ENCODE measurements at places on chromosomes 2 and 18.

DNA sequence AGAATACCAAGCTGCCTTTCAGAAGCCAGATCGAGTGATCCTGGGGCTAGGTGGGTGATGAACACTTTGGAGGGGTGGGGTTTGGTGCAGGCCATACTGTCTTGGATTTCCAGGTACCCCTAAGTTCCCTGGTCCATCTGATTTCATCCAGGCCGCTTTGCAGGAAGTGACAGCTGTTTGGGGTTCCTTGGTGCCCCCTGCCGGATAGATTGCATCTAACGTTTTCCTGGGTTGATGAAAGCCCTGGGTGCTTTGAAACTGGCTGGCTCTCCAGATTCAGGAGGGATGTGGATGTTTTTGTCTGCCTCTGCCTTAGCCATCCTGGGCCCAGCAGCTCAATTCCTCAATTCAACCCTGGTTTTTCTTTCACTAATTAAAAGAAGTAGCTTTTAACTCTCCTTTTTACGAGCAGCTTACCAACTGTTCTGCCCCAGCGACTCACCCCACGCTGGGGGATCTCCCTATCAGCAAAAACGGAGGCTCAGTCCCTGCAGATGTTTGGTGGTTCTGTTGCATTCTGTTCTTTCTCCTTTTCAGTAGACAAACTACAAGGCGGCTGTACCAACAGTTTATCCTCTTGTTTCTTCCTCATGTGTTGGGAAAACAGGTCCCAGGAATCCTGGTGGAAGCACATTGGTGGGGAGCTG lies 37.1 kb downstream of the ARHGEF4 start:
- no peaks in the 10 kb centered on the region for H3K27me3 ChIP-seq
- no peaks in the 10 kb centered on the region for H3K36me3 ChIP-seq
- no peak overlapping the region for H3K4me3 ChIP-seq
- no peak overlapping the region for H3K27ac ChIP-seq
- peak; percentile 70 for DNase-seq

DNA sequence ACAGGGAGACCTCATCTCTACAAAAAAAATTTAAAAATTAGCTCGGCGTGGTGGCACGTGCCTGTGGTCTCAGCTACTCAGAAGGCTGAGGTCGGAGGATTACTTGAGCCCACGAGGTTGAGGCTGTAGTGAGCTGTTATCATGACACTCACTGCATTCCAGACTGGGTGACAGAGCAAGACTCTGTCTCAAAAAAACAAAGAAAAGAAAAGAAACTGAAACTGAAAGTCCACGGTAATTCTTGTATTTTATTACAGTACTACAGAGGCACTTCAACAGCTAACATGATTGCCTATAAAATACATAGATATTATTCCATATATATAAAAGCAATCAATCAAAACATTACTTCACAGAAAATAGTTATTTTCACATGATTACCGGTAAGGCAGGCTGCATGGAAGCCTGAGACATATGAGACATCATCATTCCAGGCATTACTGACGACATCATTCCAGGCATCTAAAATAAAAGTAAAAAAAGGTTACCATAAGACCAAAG lies 23.1 kb downstream of the PRPF40A start:
- H3K4me3 ChIP-seq = peak overlapping the region; percentile 42
- H3K27ac ChIP-seq = peak overlapping the region; percentile 60
- no peaks in the 10 kb centered on the region for H3K36me3 ChIP-seq
- no peaks in the 10 kb centered on the region for H3K4me1 ChIP-seq

DNA sequence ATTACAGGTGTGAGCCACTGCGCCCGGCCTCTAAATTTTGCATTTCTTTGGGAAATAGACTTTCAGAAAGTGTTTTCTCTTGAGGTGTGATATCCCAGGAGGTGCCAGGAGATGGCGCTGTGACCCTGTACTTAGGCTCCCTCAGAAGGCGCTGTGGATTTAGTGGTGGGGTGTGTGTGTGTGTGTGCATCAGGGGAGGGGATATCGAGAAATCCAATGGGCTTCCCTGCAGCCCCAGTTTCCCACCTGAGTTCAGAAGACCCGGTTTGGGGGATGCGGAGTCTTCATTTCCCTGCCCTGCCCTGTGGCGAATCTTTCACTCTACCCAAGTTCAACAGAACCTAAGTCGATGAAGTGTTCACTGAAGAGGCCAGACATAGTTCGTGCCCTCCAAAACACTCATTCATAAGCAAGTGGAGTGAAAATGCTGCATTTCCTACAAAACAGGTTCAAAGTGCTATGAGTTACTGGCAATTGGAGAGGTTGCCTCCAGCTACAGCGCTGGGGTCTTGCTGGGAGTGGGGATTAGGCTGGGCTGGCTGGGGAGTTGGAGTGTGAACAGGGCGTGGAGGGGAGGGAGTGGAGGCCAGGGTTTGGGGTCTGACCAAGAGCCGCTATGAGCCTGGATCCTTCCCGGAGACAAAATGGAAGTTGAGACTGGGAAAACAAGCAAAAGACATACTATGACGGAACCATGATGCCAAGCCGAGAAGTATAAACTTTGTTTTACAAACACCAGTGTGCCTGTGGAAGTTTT lies 6.5 kb upstream of the WNT6 start:
- no peaks in the 10 kb centered on the region for H3K4me1 ChIP-seq
- H3K36me3 ChIP-seq = no peaks in the 10 kb centered on the region
- peaks cover 31% of the 10 kb centered on the region for H3K27me3 ChIP-seq
- H3K4me3 ChIP-seq = no peak overlapping the region

- H3K27ac ChIP-seq = peak overlapping the region; percentile 26
- no peaks in the 10 kb centered on the region for H3K27me3 ChIP-seq
- H3K36me3 ChIP-seq = no peaks in the 10 kb centered on the region
Measured at GRCh38 chr18:44742718-44743311, 62.1 kb downstream of the SETBP1 start.

DNA sequence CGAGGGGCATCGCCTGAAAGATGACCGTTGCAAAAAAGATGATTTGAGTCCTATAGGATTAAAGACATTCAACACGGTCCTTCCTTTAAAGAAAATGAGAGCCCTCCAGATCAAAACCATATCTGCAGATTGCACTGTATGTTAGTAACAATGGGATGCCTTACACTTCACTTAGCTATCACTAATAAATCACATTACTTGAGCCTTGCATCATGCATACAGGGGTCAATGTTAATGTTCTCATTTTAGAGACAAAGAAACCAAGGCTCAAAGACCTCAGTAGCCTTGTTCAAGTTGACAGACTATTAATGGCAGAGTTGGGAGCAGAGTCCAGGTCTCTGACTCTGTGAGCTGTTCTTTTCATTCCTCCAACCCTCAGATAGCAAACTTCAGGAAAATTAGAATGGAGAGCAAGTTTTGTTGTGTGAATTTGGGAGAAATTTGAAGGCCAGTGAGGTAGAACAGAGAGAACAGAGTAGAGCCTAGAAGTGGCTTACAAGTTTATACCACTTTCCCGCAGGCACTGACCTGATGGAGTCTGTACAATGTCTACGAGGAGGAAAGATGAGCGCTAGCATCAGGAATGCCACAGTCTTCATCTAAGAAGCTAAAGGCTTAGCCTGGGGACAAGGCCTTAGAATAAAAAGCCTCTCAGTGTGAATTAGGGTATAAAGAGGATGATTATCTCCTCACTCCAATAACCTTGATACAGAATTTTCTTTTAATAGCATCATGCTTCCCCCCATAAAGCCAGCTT lies 48.3 kb downstream of the TRIB2 start:
- no peak overlapping the region for H3K27ac ChIP-seq
- H3K36me3 ChIP-seq = no peaks in the 10 kb centered on the region
- H3K4me3 ChIP-seq = no peak overlapping the region
- H3K4me1 ChIP-seq = no peaks in the 10 kb centered on the region
- DNase-seq = peak; percentile 70
- H3K27me3 ChIP-seq = no peaks in the 10 kb centered on the region

DNA sequence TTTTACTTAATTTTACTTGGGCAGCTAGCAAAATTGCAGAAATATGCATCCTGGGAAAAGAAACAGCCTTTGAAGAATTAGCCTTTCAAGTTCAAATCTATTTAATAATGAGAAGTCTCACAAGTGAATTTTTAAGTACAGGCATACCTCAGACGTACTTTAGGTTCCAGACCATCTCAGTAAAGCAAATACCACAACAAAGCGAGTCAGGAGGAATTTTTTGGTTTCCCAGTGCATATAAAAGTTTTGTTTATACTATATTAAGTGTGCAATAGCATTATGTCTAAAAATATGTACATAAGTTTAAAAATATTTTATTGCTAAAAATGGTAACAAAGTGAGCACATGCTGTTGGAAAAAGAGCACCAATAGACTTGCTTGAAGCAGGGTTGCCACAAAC lies 50.8 kb upstream of the TWSG1 start:
- H3K36me3 ChIP-seq = peaks cover 3% of the 10 kb centered on the region
- H3K27ac ChIP-seq = no peak overlapping the region
- peak; percentile 13 for DNase-seq
- no peaks in the 10 kb centered on the region for H3K27me3 ChIP-seq
- H3K4me1 ChIP-seq = no peaks in the 10 kb centered on the region

- no peaks in the 10 kb centered on the region for H3K4me1 ChIP-seq
- no peaks in the 10 kb centered on the region for H3K27me3 ChIP-seq
- DNase-seq = peak; percentile 58
Measured at GRCh38 chr2:158191076-158191895, 89.6 kb downstream of the UPP2 start.

DNA sequence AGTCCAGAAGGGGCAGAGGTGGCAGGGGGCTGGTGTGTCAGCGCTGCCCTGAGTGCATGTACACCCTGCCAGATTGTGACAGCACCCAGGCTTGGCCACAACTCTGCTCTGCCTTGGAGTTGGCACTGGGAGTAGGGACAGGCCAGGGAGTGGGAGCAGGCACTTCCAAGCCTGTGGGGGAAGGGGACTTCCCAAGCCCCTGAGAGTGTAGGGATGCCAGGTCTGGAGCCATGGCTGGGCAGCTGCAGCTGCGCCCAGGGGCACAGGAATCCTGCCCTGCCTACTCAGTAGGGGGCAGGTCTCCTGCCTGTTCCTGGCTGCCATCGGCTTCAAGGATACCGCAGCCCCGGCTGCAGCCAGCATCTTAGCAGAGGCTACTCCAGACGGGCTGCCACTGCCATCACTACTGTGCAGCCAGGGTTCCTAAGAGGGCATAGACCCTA lies 109.4 kb downstream of the CALCRL start:
- H3K4me1 ChIP-seq = no peaks in the 10 kb centered on the region
- DNase-seq = no peak
- no peaks in the 10 kb centered on the region for H3K27me3 ChIP-seq
- no peaks in the 10 kb centered on the region for H3K36me3 ChIP-seq
- no peak overlapping the region for H3K27ac ChIP-seq
- no peak overlapping the region for H3K4me3 ChIP-seq

- H3K4me3 ChIP-seq = no peak overlapping the region
- DNase-seq = peak; percentile 38
- no peaks in the 10 kb centered on the region for H3K27me3 ChIP-seq
- no peaks in the 10 kb centered on the region for H3K36me3 ChIP-seq
Measured at GRCh38 chr2:64201151-64201550, 56.9 kb upstream of the PELI1 start.

DNA sequence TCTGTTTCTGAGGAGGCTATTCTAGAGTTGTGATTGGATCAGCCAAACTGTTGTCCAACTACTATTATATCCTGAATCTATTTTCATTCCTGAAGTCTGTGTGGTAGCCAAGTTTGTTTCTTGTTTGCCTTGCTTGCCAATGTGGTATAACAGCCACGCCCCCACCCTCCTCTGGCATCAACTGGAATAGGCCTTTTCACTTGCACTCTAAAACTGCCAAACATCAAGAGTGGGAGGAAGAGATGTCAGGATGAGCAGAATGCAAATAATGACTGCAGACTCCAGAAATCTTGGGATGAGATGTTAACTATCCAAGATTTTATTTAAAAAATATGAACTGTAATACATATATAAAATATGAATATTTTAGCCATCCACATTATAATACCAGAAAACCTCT lies 246.1 kb downstream of the NRXN1 start:
- no peaks in the 10 kb centered on the region for H3K27me3 ChIP-seq
- H3K36me3 ChIP-seq = no peaks in the 10 kb centered on the region
- no peaks in the 10 kb centered on the region for H3K4me1 ChIP-seq
- no peak overlapping the region for H3K27ac ChIP-seq
- H3K4me3 ChIP-seq = no peak overlapping the region

GRCh38 chr2:155080373-155080772 lies 381.9 kb downstream of the KCNJ3 start:
- H3K4me1 ChIP-seq = no peaks in the 10 kb centered on the region
- H3K27ac ChIP-seq = no peak overlapping the region
- H3K4me3 ChIP-seq = no peak overlapping the region
- no peak for DNase-seq
- no peaks in the 10 kb centered on the region for H3K27me3 ChIP-seq

GRCh38 chr2:206212673-206213513 lies 53.2 kb downstream of the EEF1B2 start:
- H3K36me3 ChIP-seq = no peaks in the 10 kb centered on the region
- no peaks in the 10 kb centered on the region for H3K27me3 ChIP-seq
- peak overlapping the region; percentile 22 for H3K4me3 ChIP-seq
- H3K27ac ChIP-seq = no peak overlapping the region
- H3K4me1 ChIP-seq = peaks cover 2% of the 10 kb centered on the region

DNA sequence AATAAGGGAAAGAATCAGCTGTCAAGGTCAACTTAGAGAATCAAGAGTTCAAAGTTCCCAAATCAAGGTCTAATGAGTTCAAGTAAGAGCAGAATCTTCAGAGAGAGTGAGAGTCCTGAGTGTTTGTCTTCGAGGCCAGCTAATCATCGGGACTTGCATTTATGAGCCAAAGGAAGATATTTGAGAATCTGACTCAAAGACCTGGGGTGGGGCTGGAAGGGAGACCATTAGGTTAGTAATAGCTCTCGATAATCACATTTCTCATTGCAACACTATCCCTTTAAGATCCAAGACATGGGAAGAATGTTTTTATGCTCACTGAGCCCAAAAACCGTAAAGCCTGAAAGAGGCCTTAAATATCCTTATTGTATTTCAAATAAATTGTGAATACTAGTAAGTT lies 72.0 kb upstream of the FSHR start:
- no peak overlapping the region for H3K4me3 ChIP-seq
- no peaks in the 10 kb centered on the region for H3K4me1 ChIP-seq
- H3K36me3 ChIP-seq = no peaks in the 10 kb centered on the region
- DNase-seq = no peak
- no peaks in the 10 kb centered on the region for H3K27me3 ChIP-seq

- DNase-seq = no peak
- H3K36me3 ChIP-seq = peaks cover 2% of the 10 kb centered on the region
- no peaks in the 10 kb centered on the region for H3K27me3 ChIP-seq
- peaks cover 9% of the 10 kb centered on the region for H3K4me1 ChIP-seq
- no peak overlapping the region for H3K4me3 ChIP-seq
- H3K27ac ChIP-seq = no peak overlapping the region
Measured at GRCh38 chr18:48842259-48843061, 108.3 kb downstream of the SMAD7 start.

DNA sequence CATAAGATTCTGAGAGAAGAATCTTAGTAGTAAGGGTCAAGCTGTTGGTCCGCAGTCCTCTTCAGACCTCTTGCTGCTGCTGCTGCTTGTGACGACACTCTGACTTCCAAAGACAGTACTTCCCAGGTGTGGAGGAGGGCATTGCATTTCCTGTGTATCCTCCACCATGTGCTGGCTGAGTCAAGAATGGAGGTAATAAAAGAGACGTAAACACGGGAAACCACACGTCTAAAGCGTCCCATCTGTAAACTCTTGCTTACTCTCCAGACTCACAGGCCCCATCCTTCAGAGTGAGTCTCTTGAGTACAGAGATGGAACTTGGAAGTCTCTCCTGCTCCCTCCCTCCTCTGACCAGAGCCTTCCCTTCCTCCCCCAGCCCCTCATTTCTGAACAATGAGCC lies 25.6 kb downstream of the KLHL29 start:
- H3K27ac ChIP-seq = no peak overlapping the region
- DNase-seq = no peak

All from fibroblast of lung (primary cell).